Activated naive CD8-positive, alpha-beta T cell treated with anti-CD3 and anti-CD28 coated beads for 36 hours (primary cell): ENCODE measurements at places on chromosomes 4 and X. TPM values are rescaled to one million over a fixed set of nuclear protein-coding genes. Genes with fewer than 3 reads are reported as not detected.

DNA sequence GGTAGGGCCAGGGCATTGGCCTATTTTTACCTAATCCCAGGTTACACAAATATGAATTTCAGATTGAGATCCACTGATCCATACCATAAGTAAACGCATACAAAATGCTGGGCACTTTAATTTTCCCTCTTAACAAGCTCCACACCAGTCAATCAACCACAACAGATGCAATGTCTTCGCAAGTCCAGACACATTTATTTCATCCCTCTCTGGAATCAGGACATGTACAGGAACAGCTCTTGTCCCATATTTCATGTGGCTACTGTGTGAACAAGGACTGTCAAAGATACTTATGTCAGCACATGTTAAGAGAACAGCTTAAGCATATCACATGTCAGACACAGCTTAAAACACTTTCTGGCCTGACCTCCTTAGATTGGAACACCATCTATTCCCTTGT lies 145.9 kb downstream of the PPP3CA start:
- DNase-seq, result no peak

The MAGEE2 gene
- total RNA-seq, result not detected

DNA sequence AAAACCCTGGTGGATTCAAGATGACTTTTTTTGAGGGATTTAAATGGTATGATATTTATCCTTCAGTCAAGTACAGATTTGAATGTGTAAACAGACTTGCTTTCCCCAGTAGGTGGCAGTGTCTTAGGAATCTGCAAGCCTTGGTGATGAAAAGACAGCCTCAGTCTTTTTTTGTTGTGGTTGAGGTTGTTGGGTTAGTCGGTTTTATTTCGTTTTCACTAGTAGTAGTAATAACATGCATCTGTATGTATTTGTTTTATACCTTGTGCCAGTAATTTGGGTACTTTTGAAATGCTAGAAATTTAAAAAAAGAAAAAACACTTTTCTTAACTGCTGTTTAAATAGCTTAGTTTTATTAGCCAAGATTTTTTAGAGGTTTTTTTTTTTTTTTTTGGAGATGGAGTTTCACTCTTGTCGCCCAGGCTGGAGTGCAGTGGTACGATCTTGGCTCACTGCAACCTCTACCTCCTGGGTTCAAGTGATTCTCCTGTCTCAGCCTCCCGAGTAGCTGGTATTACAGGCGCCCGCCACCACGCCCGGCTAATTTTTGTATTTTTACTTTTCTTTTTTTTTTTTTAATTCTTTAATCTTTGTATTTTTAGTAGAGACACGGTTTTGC lies 39.2 kb downstream of the COPS4 start:
- DNase-seq, result peak; percentile 40

The TCEAL2 gene
- 0.39 TPM for total RNA-seq

DNA sequence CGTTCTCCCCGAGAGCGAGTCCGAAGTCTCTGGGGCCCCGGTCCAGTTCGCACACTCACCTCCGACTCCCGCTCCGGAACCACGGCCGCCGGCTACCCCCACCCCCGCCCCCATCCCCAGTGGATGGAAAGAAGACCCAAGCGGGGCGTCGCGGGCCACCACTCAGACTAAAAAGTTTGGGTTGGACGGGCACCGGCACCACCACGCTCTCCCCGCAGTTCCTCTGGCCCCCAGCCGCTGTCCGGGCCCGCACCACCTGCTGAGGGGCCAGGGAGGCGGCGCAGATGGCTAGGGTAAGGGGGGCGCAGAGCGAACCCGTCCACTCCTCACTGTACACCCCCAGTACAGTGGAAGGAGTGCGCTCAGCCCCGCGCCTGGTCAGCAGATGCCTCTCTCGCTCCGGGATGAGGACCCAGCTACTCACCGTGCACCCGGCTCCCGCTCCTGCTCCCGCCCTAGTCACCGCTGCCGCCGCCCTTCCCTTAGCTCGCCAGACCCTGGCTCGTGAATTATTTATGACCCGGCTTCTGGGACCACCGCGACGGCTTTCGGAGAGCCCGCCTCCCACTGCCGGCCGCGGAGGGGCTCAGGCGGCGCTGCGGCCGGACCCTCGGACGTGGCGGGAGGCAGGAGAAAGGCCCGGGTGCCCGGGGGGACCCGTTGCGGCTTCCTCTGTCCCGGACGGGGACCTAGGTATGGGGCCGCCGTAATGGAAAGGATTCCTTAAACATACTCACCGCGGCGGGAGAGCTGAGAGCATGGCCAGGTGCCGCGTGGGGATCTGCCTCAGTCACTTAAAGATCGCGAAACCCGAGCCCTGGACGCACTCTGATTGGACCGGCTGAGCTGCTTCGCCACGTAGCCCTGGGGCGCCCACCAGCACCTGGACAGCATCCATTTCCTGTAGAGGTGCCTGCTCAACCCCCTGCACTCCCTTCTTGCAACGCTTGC lies at the start of gene PROM1:
Gene PROM1, minus strand, starts transcription at position 783 of the 951 bp plus-strand sequence. CDS start 8,117 bp downstream, outside the sequence.
- DNase-seq, result peak; percentile 36

DNA sequence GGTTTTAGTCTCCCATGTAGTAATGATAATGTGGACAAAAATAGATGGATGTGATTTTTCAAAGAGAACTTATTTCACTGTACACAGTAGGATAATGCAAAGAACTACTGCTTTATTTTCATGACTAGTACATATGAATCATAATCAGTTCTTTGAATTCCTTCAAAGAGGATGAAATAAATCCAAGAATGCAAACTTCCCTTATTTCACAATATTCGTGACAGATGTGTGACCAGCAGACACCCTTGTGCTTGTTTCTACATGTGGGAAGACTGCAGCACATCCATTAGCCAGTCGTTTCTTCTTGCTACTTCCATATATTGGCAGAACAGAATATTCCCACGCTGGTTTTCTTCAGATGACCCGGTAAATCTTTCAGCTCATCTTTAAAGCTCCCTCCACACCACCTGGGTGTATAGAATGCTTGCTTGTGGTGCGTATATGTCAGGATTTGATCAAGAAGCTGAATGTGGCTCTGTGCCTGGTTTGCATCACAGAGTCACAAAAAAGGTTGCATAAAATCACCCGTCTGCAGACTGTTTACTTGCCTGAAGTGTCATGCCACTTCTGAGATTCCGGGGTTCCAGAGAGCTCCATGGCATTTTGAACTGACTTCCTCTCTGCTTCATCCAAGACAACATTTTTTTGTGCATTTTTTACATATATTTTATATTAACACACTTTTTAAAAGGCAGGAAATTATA lies 47.7 kb upstream of the FAT4 start:
- DNase-seq, result no peak

DNA sequence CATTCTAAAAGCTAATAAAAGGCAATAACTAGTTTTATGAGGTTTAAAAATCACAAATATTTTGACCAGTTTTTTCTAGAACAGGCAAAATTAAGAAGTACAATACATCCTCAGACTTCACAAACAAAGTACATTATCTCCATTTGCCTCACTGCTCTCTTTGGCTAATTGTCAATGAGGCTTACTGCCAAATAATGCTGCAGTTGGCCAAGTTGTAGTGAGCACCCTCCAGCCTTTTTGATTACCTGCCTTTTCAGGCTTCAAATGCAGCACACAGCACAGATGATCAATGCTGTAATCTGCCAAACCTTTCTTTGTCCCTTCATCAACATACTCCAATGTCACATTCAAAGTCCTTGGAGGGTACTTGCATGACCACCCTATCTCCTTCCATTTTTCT lies 605.2 kb downstream of the KLHL13 start:
- DNase-seq, result no peak
